Iris pigment epithelial cell (primary cell): ENCODE measurements at places on chromosomes 2 and 18.
A peak's percentile ranks its signal among the peaks of the same experiment; 100 is the strongest.

- DNase-seq = no peak
These were observed 149.3 kb downstream of the CABLES1 start for GRCh38 chr18:23284629-23285028.

DNA sequence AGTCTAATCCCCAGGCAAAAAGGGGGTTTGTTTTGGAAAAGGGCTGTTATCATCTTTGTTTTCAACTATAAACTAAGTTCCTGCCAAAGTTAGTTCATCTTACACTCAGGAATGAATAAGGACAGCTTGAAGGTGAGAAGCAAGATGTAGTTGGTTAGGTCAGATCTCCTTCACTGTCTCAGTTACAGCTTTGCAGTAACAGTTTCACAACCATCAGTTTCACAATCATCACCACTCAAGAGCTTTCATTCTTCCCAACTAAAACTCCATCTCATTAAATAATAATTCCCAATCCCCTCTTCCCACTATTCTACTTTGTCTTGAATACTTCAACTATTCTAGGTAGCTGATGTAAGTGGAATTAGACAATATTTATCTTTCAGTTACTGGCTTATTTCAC lies 200.9 kb downstream of the NYAP2 start:
- DNase-seq = peak; percentile 47

- peak; percentile 54 for DNase-seq
These were observed 30.6 kb upstream of the PPP3R1 start for GRCh38 chr2:68282811-68283418.

GRCh38 chr2:54456362-54456611 lies 160 bp downstream of the SPTBN1 start:
- DNase-seq = no peak

DNA sequence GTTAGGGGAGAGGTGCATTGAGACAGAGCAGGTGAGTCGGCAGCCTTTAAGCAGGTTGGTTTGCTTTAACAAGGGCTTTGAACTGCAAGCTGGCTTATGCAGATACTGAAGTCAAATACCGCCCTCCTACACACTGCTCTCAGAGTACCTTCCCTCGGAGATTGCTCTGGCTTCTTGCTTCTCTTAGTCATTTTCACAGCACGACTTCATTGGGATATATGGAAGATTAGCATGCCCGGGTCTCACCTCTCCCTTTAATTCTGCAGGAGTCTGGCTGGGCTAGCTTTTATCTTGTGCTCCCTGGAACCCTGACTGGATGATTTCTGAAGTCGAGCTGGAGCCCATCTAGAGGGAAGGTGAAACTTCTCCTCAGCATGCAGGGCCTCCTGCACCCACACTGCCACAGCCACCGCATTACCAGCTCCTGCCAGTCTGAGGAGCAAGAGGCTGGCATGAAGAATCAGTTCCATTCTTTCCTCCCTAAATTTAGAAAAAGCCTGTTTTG lies 395.5 kb upstream of the HNRNPA3 start:
- DNase-seq = no peak
